Progenitor cell of endocrine pancreas (in vitro differentiated cells): ENCODE measurements at places on chromosomes 3 and 15.

DNA sequence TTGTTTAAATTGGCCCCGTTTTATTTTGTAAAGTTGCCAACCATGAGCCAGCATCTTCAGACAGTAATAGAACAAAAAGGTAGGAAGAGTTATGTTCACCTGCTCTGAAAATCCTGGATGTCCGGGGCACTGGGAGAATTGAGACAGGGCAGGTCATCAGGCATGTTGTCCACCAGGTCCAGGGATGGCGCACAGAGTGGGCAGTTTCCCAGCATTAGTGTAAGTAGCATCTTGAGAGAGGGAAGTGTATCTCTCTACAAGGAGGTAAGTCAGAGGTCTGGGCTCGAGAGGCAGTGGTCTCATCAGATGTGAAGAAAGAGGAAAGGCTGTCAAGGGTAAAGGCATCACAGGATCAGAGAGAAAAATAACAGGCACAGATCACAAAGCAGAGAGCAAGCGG is 339.4 kb downstream of the CLSTN2 start:
- no peak for DNase-seq

DNA sequence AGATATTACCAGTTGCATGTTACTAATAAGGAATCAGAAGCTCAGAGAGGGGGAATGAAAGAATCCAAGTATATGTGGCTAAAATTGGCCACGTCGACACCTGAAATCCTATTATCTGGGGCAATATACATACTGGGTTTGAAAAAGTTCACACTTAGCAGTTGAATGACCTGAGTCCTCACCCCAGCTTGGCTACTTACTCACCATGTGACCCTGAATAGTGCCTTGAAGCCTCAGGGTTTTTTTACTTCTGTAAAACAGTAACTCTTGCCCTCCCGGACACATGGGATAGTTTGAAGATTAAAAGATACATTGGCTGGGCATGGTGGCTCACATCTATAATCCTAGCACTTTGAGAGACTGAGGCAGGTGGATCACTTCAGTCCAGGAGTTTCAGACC is 342.2 kb upstream of the TPRG1 start:
- DNase-seq: no peak

GRCh38 chr15:87620393-87620792 is 636.1 kb downstream of the NTRK3 start:
- no peak for DNase-seq

GRCh38 chr3:170839518-170840100 is 30.4 kb downstream of the RPL22L1 start:
- DNase-seq: no peak

DNA sequence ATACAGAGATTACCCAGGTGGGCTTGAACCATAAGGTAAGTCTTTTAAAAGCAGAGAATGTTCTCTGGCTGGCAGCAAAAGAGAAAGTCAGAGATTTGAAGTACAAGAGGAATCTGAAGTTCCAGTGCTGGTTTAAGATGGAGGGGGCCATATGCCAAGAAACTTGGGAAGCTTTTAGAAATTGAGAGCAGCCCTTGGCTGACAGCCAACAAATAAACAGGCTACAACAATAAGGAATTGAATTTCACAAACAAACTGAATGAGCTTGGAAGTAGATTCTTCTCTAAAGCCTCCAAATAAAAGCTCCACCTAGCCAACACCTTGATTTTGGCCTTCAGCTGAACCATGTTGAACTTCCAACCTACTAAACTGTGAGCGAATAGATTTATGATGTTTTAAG is 85.7 kb downstream of the TRIM42 start:
- no peak for DNase-seq

DNA sequence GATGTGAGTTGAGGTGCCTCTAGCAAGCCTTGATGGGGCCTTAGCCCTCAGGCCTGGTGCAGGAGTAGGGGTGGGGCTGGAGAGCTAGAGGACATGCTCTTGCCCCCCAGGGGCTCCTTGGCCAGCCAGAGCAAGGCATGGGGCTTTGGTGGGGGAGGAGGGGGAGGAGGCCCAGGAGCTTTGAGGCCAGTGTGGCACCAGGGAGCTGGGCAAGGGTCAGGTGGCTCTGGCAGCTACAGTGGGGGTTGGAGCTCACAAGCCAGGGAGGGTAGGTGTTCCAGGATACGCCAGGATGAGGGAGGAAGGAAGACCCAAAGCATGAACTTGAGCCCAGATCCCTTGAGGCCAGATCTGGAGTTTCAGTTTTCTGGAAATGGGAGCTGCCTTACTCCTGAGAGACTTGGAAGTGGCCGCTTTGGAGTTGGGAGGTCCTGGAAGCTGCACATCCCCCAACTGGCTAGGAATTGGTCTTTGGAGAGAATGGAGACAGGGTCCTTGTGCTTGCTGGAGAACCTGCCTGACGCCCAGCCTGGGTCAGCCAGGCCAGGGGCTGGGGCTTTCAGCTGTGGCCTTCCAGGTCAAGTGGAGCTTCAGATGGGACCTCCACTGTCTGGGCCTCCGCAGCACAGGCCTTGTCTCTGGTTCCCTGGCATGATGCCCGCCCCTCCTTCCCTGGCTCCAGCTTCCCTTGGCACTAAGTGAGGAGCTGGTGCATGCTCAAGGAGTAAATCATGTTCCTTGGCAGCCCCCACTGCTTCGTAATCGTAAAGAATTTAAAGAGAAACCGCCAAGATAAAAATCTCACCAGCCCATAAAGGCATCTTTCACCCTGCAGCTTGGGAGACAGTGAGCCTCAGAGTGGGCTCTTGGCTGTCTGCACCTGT is 8.7 kb downstream of the SEMA3F start:
- DNase-seq: no peak

DNA sequence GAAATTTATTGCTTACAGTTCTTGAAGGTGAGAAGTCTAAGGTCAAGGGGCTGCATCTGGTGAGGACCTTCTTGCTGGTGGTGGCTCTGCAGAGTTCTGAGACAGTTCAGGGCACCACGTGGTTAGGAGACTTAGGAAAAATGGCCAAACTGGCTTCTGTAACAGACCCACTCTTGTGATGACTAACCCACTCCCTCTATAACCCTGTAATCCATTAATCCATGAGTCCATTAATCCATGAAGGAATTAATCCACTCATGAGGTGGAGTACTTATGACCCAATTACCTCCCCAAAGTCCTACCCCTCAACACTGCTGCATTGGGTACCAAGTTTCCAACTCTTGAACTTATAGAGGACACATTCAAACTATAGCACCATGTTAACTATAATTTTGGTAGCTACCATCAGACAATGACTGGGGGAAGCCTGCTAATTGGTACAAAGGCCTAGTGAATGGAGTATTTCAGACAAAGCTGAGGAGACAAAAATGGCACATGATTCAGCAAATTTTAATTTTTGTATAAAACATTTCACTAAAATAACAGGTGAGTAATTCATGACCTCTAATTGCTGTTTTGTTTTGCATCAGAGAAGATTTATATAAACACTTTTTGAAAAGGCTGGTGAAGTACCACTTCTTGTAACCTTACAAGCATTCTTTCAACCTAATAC is 374.1 kb upstream of the TBL1XR1 start:
- no peak for DNase-seq

- DNase-seq: no peak
Measured at GRCh38 chr15:42110367-42110766, 16.0 kb upstream of the PLA2G4D start.

DNA sequence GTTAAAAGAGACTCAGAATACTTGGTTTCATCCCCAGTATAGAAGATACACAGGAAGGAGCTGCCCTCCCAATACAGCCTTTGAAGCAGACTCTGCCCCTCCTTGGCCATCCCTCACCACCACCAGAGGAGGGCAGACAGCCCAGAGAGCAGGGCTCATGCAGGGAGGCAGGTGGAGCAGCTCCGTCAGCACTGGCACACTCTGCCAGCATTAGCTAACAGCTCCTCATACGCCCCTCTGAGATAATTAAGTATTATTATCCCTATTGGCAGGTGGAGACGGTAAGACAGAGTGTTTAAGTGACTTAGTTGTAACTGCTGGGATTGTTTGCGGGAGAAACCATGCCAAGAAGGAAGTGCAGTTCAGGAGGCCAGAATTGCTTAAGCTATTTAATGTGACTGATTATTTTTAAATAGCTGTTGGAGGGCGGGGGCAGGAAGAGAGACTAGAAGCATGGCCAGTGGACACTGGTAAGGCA is 434.0 kb downstream of the EPHB1 start:
- no peak for DNase-seq

DNA sequence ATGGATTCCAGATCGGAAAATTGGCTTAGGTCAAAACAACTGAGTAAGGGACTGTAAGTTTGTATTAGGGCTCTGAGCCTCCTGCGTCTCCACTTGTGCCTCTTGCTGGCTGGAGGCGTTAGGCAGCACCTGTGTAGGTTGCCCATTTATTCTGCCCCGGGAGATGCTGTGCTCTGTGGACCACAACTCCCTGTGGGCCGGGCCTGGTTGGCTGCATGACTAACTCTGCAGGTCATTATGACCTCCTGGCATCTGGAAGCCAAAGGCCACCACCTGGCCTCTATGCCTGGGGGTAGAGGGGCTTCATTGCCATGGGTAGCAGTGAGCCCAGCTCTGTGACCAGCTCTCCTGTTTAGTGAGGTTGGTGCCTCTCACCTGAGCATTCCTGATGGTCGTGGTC is 36.0 kb upstream of the BDH1 start:
- no peak for DNase-seq

DNA sequence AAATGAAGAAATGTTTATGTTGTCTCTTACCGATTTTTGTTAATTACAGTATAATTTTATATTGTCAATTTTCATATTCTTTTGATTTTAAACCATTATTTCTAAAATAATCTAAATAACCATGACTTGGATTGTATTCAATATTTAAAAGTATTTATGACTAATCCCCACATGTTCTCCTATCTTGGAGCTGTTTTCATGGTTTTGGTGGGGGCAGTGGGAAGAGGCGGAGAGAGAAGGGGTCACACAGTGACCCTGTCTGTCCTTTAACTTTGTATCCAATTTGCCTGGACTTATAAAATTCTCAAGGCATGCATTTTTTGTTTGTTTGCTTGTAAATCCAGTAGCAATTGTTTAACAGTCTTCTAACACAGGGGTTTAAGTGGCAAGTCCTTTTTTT is 407.4 kb downstream of the NTRK3 start:
- no peak for DNase-seq

- no peak for DNase-seq
Measured at GRCh38 chr15:100171411-100171810, 170.4 kb downstream of the ADAMTS17 start.

- no peak for DNase-seq
Measured at GRCh38 chr15:31255176-31255510, 71.5 kb upstream of the KLF13 start.
